ENCODE measurements at places on chromosomes 4 and X.

DNA sequence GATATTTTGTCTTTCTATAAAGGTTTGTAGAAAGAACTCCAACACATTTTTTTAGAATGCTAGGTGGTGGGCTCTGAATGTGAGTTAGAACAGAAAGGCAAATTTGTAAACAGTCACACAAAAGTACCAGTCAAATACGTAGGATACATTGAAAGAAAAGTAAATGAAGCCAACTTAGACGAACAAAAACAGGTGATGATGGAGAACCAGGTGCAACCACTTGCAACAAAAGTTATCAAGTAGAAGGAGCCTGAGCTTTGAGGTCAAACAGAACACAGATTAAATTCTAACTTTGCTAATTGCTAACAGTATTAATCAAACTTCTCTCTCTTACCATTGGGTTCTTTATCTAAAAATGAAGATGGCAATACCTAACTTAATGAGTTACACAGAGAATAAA lies 62.7 kb upstream of the DAPP1 start:
- ATAC-seq, result no peak

DNA sequence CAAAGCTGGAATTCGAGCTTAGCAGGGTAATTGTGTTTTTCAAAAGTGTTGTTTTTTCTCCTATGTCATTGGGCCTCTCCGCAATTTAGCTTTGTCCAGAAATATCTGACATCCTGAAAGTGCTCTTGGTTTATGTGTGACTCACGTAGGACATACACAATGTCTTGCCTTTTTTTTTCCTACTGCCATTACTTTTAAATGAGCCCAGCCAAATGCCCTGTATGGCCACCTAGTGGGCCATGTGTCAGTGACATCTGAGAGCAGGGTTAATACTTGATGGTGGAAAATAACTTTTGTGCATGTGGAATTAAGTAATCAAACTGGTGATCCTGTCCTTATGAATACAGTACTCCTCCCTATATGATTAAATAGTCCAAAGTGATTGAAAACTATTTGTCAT lies 1411.1 kb upstream of the TENM3 start:
- no peak for ATAC-seq

- no peak for ATAC-seq
Measured at GRCh38 chrX:71102292-71102691, 4.2 kb downstream of the CXorf65 start.

GRCh38 chrX:40933706-40934425 lies 151.4 kb upstream of the USP9X start:
- ATAC-seq, result peak; percentile 45

GRCh38 chr4:147349193-147349592 lies 131.7 kb upstream of the EDNRA start:
- no peak for ATAC-seq
